T-cell (primary cell): ENCODE measurements at places on chromosomes 4 and X. TPM values are rescaled to one million over a fixed set of nuclear protein-coding genes. Genes with fewer than 3 reads are reported as not detected.

TIGD4 gene
- not detected for total RNA-seq

VCX3A gene
- total RNA-seq, result not detected

DNA sequence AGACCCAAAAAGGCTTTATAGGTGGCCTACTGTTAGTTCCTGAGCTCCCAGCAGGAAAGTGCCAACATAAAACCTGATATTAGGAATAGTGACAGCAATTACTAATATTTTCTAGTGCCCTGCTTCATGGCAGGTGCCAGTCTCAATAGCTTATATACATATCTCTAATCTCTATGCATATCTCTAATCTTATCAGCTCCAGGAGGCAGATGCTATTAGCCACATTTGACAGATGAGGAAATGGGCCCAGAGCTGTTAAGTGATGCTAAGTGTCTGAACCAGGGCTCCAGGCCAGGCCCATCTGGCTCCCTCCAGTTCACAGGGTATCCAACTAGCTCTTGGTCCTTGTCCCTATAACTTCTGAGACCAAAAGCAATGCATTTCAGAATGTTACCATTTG lies 142.5 kb downstream of the CHIC2 start:
- no peak for DNase-seq

GRCh38 chrX:123454712-123455431 lies 270.8 kb downstream of the GRIA3 start:
- DNase-seq, result no peak

DNA sequence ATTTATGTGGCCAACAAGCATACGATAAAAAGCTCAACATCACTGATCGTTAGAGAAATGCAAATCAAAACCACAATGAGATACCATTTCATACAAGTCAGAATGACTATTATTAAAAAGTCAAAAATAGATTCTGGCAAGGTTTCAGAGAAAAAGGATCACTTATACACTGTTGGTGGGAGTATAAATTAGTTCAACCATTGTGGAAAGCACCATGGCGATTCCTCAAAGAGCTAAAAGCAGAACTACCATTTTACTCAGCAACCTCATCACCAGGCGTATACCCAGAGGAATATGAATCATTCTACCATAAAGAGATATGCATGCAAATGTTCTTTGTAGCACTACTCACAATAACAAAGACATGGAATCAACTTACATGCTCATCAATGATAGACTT lies 478.7 kb upstream of the GALNTL6 start:
- no peak for DNase-seq

- no peak for DNase-seq
Observed at GRCh38 chr4:102780476-102781144, 19.8 kb upstream of the MANBA start.
